Activated CD8-positive, alpha-beta memory T cell treated with anti-CD3 and anti-CD28 coated beads, Interleukin-2, amount 10 ng/mL, durations not matched to agents 7 days and 5 days (primary cell): ENCODE measurements at places on chromosomes 3 and 15. TPM values are rescaled to one million over a fixed set of nuclear protein-coding genes. Genes with fewer than 3 reads are reported as not detected.

Gene CHRM5
- total RNA-seq: not detected

Gene SLC2A2
- not detected for total RNA-seq

Gene GOLGA6A
- not detected for total RNA-seq

Gene IGSF10
- total RNA-seq: not detected

Gene GCSAM
- 9.5 TPM for total RNA-seq

Gene PLSCR4
- not detected for total RNA-seq
